Mesenteric fat pad (tissue), 1 donor: ENCODE measurements at places on chromosomes 16 and 17. TPM values are rescaled to one million over a fixed set of nuclear protein-coding genes. Genes with fewer than 3 reads are reported as not detected.

Gene NR1D1
- total RNA-seq = 15.5 TPM

Gene ZNF200
- total RNA-seq = 8.4 TPM

Gene MFAP4
- total RNA-seq = 96.7 TPM

Gene RND2
- 0.45 TPM for total RNA-seq

Gene ACAP1
- 18.8 TPM for total RNA-seq

Gene TBC1D3
- not detected for total RNA-seq

Gene CES1
- total RNA-seq = 401 TPM

Gene ERN2
- total RNA-seq = 1.9 TPM

Gene GRB7
- total RNA-seq = 0.29 TPM

Gene C16orf86
- total RNA-seq = 2.9 TPM

Gene FADS6
- total RNA-seq = not detected

Gene TAT
- total RNA-seq = not detected

Gene FOXN1
- total RNA-seq = not detected

Gene FNDC8
- not detected for total RNA-seq

Gene ABCA3
- total RNA-seq = 19.5 TPM

Gene TNFRSF13B
- not detected for total RNA-seq

Gene EFTUD2
- 104 TPM for total RNA-seq

Gene SALL1
- total RNA-seq = 0.45 TPM

Gene CCL5
- 4.0 TPM for total RNA-seq

Gene OTOP3
- not detected for total RNA-seq

Gene TBX6
- total RNA-seq = 0.67 TPM

Gene ATPAF2
- 20.8 TPM for total RNA-seq

Gene SRP68
- total RNA-seq = 69.1 TPM

Gene C16orf92
- total RNA-seq = not detected

Gene ODF4
- not detected for total RNA-seq

Gene CCL3
- total RNA-seq = 33.7 TPM

Gene GP1BA
- not detected for total RNA-seq

Gene KRTAP9-2
- total RNA-seq = not detected
